SHP77 treated with DMSO at 0.1 percent for 48 hours (cell line): ENCODE measurements at places on chromosomes 2 and 18.

- DNase-seq = no peak
Measured at GRCh38 chr2:19369341-19369955, 11.0 kb upstream of the OSR1 start.

DNA sequence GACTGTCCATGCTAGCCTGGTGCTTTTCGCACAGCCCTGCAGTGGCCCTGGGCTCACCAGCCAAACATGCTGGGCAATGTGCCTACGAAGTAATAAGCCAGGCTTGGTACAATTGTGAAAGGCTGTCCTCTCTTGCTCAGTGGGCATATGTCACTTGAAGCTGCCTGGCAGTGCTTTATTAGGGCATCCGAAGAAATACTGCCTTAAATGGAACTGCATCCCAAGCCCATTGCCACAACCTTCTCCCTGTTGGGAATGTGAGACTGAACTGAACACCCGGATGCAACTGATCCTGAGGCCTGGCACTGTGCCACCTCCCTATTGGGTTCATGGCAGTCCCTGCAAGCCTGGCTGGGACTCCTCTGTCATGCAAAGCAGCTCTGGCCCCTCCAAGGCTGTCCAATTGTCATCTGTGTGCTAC lies 15.9 kb downstream of the CAPG start:
- no peak for DNase-seq

DNA sequence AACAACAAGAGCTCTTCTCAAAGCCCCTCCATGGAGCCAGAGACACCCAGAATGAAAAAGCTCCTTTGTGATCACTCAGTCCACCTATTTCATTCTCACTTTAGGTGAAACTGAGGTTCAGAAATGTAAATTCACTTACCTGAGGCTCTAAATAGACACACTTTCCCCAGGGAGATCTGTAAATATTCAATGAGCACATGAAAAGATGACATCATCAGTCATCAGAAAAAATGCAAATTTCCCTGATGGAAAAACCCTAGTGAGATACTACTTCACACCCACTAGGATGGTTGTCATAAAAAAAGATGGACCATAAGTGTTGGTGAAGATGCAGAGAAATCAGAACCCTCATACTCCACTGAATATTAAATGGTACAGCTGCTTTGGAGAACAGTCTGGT lies 339.2 kb downstream of the EN1 start:
- no peak for DNase-seq

DNA sequence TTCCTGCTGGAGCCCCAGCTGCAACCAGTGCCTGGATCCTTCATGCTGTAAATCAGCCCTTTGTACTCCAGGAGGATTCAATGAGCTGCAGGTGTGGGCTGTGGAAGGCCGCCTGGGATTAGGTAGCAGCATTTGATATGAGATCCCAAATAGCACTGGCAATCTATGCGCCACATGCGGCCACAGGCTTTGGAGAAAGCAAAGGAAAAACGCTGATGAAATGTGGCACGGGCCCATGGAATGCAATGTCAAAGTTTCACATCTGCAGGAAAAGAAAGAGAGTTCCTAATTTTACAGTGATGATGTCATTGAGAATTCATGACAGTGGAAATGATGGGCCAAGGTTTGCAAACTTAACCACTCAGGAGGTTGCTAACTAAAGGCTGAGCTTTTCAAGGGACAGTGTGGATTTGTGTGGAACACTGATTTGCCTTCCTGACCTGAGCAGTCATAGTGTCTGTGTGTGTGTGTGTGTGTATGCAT lies 216.4 kb upstream of the OSR1 start:
- DNase-seq = no peak

- DNase-seq = no peak
Measured at GRCh38 chr18:9178557-9178956, 42.0 kb downstream of the ANKRD12 start.

DNA sequence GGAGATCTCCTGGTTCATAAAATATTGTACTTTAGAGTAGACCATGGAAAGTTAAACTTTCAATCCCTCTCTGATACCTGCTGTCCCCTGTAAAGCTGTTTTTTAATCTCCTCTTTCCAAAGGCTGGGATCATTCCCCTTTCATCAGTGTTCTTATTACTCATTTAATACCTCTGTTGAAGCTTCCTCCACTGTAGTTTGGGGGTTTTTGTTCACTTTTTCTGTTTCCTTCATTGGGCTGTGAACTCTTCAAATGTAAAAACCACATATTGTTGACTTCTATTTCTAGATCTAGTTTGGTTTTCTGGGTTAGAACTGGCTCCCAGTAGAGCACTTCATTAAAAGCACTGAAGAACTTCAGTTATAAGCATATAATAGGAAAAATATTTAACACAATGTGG lies 598.1 kb downstream of the RNF144A start:
- no peak for DNase-seq

DNA sequence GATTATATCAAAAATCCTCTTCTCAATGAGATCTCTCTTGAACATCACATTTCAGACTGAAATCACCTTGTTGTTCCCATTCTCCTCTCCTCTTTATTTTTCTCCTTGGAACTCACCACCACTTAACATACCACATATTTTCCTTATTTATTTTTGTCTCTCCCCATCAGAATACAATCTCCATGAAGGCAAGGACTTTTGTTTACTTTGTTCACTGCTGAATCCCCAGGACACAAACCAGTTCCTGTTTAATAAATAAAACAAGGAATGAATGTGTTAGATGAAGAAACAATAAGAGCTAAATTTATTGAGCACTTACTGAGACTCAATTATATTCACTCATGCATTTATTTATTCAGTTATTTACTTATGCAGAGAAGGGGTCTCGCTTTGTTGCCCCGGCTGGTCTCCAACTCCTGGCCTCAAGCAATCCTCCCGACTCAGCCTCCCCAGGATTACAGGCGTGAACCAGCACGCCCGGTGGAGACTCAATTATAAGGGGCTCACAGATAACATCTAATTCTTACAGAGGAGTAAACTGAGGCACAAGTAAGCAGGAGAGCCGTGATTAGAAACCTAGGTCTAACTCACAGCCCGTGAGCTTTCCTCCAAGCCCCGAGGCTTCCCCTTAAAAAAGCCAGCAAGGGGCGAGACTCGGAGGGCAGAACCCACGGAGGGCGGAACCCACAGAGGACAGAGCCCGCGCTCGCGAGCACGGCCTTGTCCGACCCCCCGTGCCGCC lies 616 bp upstream of the TAF1B start:
- DNase-seq = no peak

- no peak for DNase-seq
Measured at GRCh38 chr2:73003027-73003426, 68.5 kb downstream of the SFXN5 start.
